Caco-2 (cell line): ENCODE measurements at places on chromosomes 6 and 20. TPM values are rescaled to one million over a fixed set of nuclear protein-coding genes. Genes with fewer than 3 reads are reported as not detected.
A peak's percentile ranks its signal among the peaks of the same experiment; 100 is the strongest.

The MICB gene
- 6.4 and 7.5 TPM in 2 replicates for total RNA-seq

The CYP24A1 gene
- 3.6 and 3.7 TPM in 2 replicates for total RNA-seq

The C20orf204 gene
- 3.2 and 3.3 TPM in 2 replicates for total RNA-seq

GRCh38 chr6:41371461-41371991 is 36.1 kb downstream of the NCR2 start:
- DNase-seq: peak; percentile 64
